ENCODE measurements at places on chromosomes 6 and 20.

- DNase-seq: no peak
Measured at GRCh38 chr20:23601715-23602114, 4.0 kb downstream of the CST9 start.

DNA sequence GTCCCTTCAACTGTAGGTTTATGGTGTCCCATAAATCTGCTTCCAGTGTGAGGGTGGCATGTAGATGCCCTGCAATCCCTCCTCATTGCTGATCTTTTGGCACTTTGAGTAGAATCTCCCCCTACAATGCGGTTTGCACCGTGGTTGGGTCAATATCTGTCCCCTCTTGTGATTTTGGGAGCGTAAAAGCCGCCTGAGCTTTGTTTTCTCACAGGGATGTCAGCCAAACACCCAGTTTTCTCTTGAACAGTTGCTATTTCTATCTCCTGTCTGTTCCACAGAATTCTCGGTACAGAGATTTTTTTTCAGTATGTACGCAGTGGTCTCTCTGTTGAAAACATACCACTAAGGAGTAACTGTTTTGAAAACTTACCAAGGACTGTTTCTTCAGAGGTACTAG is 21.8 kb downstream of the CDS2 start:
- no peak for DNase-seq

GRCh38 chr6:43736844-43737243 is 33.2 kb upstream of the VEGFA start:
- no peak for DNase-seq

- no peak for DNase-seq
Measured at GRCh38 chr20:45467861-45468260, 1.7 kb upstream of the WFDC2 start.

DNA sequence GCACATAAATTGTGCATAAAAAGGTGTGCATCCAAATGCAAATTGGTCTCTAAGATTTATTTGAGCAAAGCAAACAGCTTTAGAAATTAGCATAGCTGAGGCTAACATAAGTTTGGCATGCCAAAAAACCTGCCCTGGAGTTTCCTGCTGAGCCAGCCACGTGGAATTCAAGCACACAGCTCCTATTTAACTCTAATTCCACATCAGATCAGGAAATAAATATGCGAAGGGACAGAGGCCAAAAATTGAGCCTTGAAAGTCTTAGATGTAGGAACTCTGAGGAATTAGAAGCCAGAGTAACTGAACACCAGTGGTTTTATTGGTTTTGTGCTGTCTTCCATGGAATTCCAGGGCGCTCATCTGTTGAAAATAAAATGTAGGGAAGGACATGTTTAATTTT is 19.6 kb downstream of the SOBP start:
- no peak for DNase-seq

Data from A549 (cell line).